PC-9 (cell line): ENCODE measurements at places on chromosomes 2 and 18. TPM values are rescaled to one million over a fixed set of nuclear protein-coding genes. Genes with fewer than 3 reads are reported as not detected.

The CTAGE1 gene
- not detected in 2 replicates for total RNA-seq

The ABCG5 gene
- total RNA-seq, result not detected in 2 replicates

The MEP1B gene
- not detected in 2 replicates for total RNA-seq

The FBXO15 gene
- total RNA-seq, result 2.2 and 3.9 TPM in 2 replicates

The PROC gene
- 5.8 and 6.1 TPM in 2 replicates for total RNA-seq

The UNC50 gene
- 38.1 and 46.0 TPM in 2 replicates for total RNA-seq

The REG1B gene
- not detected in 2 replicates for total RNA-seq

The PROKR1 gene
- total RNA-seq, result not detected in 2 replicates

The CYP27C1 gene
- total RNA-seq, result 0.94 and 1.6 TPM in 2 replicates

The CNGA3 gene
- not detected in 2 replicates for total RNA-seq

The CCDC141 gene
- not detected in 2 replicates for total RNA-seq

The KCNS3 gene
- total RNA-seq, result 28.8 and 34.9 TPM in 2 replicates

The FAM110C gene
- total RNA-seq, result 20.8 and 21.1 TPM in 2 replicates

The UGT1A5 gene
- 71.3 and 91.2 TPM in 2 replicates for total RNA-seq

The DNAH7 gene
- 2.2 and 3.8 TPM in 2 replicates for total RNA-seq

The NLRC4 gene
- total RNA-seq, result not detected in 2 replicates

The ANKRD29 gene
- 4.3 and 4.6 TPM in 2 replicates for total RNA-seq

The CXCR4 gene
- total RNA-seq, result 0.70 and 1.1 TPM in 2 replicates

The POTEI gene
- total RNA-seq, result not detected in 2 replicates

The RNF152 gene
- total RNA-seq, result 0.20 TPM in 1 of 2 replicates, not detected in the other

The METTL21A gene
- total RNA-seq, result 11.7 and 13.6 TPM in 2 replicates

The EFEMP1 gene
- total RNA-seq, result 61.3 and 86.3 TPM in 2 replicates

The CFAP53 gene
- total RNA-seq, result 1.9 and 2.1 TPM in 2 replicates

The CLEC4F gene
- total RNA-seq, result not detected in 2 replicates

The TEKT4 gene
- total RNA-seq, result 0.15 TPM in 1 of 2 replicates, not detected in the other

The DOK6 gene
- not detected in 2 replicates for total RNA-seq

The SMCHD1 gene
- total RNA-seq, result 44.9 and 73.7 TPM in 2 replicates

The ADI1 gene
- total RNA-seq, result 54.5 and 72.2 TPM in 2 replicates

The DLGAP1 gene
- total RNA-seq, result 0.13 TPM in 1 of 2 replicates, not detected in the other

The CIB4 gene
- total RNA-seq, result not detected in 2 replicates

The IL37 gene
- 1.0 and 1.7 TPM in 2 replicates for total RNA-seq

The MLPH gene
- total RNA-seq, result 237 and 283 TPM in 2 replicates

The NT5DC4 gene
- total RNA-seq, result 6.1 and 6.5 TPM in 2 replicates

The IRS1 gene
- 26.2 and 28.6 TPM in 2 replicates for total RNA-seq

The SLC30A3 gene
- total RNA-seq, result 1.5 and 2.3 TPM in 2 replicates

The LIMS2 gene
- 1.4 and 2.5 TPM in 2 replicates for total RNA-seq

The TBR1 gene
- not detected in 2 replicates for total RNA-seq

The ZAP70 gene
- not detected in 2 replicates for total RNA-seq

The OXER1 gene
- total RNA-seq, result not detected in 2 replicates

The CCDC93 gene
- total RNA-seq, result 29.7 and 31.3 TPM in 2 replicates

The RFX8 gene
- not detected in 2 replicates for total RNA-seq

The UPP2 gene
- total RNA-seq, result not detected in 2 replicates

The DNAJC10 gene
- 160 and 167 TPM in 2 replicates for total RNA-seq

The ALPI gene
- not detected in 2 replicates for total RNA-seq

The DSG4 gene
- total RNA-seq, result not detected in 2 replicates

The DSG1 gene
- total RNA-seq, result not detected in 2 replicates

The LYPD6B gene
- 10.0 and 12.7 TPM in 2 replicates for total RNA-seq
